ENCODE measurements at places on chromosomes 3 and 15. TPM values are rescaled to one million over a fixed set of nuclear protein-coding genes. Genes with fewer than 3 reads are reported as not detected.

The COMMD2 gene
- polyA plus RNA-seq, result 60.0 TPM

The MRAS gene
- not detected for polyA plus RNA-seq

The SPSB4 gene
- not detected for polyA plus RNA-seq

The DAZL gene
- not detected for polyA plus RNA-seq

The CHRFAM7A gene
- polyA plus RNA-seq, result not detected

The ILDR1 gene
- polyA plus RNA-seq, result not detected

GRCh38 chr3:42983927-42984326, 4.8 kb downstream of the GASK1A start:
- DNase-seq, result no peak
- H3K27ac ChIP-seq, result no peak overlapping the region
- H3K4me3 ChIP-seq, result no peak overlapping the region
- H3K27me3 ChIP-seq, result peaks cover 15% of the 10 kb centered on the region
- H3K36me3 ChIP-seq, result no peaks in the 10 kb centered on the region

DNA sequence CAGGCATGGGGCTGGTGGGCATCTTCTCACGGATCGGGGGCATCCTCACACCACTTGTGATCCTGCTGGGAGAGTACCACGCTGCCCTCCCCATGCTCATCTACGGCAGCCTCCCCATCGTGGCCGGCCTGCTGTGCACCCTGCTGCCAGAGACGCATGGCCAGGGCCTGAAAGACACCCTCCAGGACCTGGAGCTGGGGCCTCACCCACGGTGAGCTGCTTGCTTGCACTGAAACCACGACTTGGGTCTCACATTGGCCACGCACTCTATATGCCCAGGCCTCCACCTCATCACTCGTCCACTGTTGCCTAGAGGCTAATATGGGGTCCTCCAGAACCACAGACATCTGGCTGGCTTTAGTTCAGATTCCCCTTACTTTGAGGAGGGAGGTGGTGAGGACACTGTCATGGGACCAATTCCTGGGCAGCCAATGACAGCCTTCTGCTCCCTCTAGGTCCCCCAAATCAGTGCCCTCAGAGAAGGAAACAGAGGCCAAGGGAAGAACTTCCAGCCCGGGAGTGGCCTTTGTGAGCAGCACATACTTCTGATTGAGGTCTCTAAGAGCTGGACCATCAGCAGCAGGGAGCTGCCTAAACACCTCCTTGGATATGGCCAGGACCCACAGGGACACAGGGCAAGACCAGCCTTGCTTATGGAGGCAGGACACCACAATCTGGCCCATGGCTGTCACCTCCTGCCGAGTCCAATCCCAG, 5.0 kb upstream of the SLC22A14 start:
- no peaks in the 10 kb centered on the region for H3K27me3 ChIP-seq
- no peaks in the 10 kb centered on the region for H3K4me1 ChIP-seq
- DNase-seq, result no peak
- H3K36me3 ChIP-seq, result no peaks in the 10 kb centered on the region
- H3K27ac ChIP-seq, result no peak overlapping the region

- no peaks in the 10 kb centered on the region for H3K4me1 ChIP-seq
- no peak overlapping the region for H3K4me3 ChIP-seq
- H3K36me3 ChIP-seq, result no peaks in the 10 kb centered on the region
- DNase-seq, result no peak
- H3K27ac ChIP-seq, result no peak overlapping the region
- no peaks in the 10 kb centered on the region for H3K27me3 ChIP-seq
Observed at GRCh38 chr3:42071904-42072812, 19.0 kb upstream of the TRAK1 start.

DNA sequence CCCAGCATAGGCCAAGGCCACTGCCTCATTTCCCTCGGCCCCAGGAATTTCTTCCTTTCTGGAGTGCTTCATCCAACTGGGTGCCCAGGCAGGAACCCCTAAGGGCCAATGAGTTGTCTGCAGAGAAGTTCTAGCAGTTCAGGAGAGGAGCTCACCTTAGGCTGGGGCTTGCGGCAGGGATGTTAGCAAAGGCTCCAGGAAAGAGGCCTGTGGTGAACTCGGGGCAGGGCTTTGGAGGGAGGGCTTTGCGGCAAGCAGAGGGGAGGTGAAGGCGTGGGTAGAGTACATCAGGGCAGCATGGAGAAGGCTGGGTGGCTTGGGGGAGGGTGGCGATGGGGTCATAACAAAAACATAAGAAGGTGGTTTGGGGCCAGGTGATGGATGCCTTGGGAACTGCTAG, 1.1 kb downstream of the GHRL start:
- no peak overlapping the region for H3K27ac ChIP-seq
- no peak overlapping the region for H3K4me3 ChIP-seq
- H3K36me3 ChIP-seq, result peaks cover 30% of the 10 kb centered on the region
- no peak for DNase-seq
- H3K4me1 ChIP-seq, result peaks cover 7% of the 10 kb centered on the region
- H3K27me3 ChIP-seq, result no peaks in the 10 kb centered on the region

GRCh38 chr15:42046597-42046996, 25.8 kb upstream of the PLA2G4E start:
- DNase-seq, result no peak
- H3K27me3 ChIP-seq, result no peaks in the 10 kb centered on the region
- H3K4me3 ChIP-seq, result no peak overlapping the region
- no peak overlapping the region for H3K27ac ChIP-seq
- H3K4me1 ChIP-seq, result no peaks in the 10 kb centered on the region
- H3K36me3 ChIP-seq, result no peaks in the 10 kb centered on the region

DNA sequence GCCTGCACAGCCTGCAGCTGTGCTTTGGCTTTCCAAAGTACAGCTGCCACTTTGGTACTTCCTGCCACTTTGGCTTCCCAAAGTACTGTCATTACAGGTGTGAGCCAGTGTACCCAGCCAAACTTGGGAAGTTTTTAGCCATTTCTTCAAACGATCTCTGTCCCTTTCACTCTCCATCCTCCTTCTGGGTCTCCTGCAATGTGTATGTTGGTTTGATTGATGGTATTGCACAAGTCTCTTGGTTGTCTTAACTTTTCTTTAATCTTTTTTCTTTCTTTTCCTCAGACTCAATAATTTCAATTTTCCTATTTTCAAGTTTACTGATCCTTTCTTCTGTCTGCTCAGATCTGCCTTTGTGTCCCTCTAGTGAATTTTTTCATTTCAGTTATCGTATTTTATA, 99.3 kb upstream of the CFAP20DC start:
- no peak overlapping the region for H3K4me3 ChIP-seq
- no peak for DNase-seq
- H3K36me3 ChIP-seq, result no peaks in the 10 kb centered on the region
- H3K27ac ChIP-seq, result no peak overlapping the region

DNA sequence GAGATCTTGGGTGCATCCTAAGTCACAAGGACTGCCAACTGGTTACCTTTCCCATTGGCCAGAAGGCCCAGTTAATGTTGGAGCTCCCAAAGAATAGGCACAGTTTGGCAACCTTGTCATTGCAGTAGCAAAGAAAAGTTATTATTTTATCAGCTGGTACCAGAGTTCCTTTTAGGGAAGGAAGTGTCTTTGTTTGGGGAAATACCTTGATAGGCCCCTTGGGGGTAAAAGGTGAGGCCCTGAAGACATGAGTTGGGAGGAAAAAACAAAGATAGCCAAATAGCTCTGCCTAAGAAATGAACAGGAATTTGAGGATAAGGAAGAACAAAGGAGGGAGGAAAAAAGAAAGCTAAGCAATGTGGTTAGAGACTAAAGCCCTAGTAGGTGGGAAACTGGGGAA, 85.8 kb downstream of the ANP32A start:
- H3K27ac ChIP-seq, result no peak overlapping the region
- no peaks in the 10 kb centered on the region for H3K4me1 ChIP-seq
- no peak overlapping the region for H3K4me3 ChIP-seq
- H3K36me3 ChIP-seq, result no peaks in the 10 kb centered on the region
- no peak for DNase-seq

DNA sequence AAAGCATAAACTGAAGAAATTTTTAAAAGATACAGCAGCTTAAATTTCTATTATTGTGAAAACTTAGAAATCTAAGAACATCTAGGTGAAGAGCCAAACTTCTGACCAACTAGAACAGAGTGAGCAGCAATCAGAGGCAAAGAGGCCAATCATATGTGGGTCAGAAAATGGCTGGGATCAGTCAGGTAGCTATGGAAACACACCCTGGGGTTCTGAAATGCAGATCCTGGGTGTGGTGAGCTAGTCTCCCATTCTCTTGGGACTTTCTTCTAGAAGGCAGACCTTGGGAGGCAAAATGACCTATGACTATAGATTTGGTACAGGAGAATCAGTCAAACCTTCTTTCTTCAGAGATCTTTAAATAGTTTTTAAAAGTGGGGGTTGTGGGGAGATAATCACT, 385.8 kb downstream of the TBC1D5 start:
- H3K27me3 ChIP-seq, result no peaks in the 10 kb centered on the region
- H3K4me1 ChIP-seq, result no peaks in the 10 kb centered on the region
- H3K4me3 ChIP-seq, result no peak overlapping the region
- H3K27ac ChIP-seq, result no peak overlapping the region

GRCh38 chr3:175590745-175591144, 731.6 kb downstream of the NAALADL2 start:
- H3K4me1 ChIP-seq, result no peaks in the 10 kb centered on the region
- no peaks in the 10 kb centered on the region for H3K36me3 ChIP-seq
- no peak overlapping the region for H3K27ac ChIP-seq
- no peaks in the 10 kb centered on the region for H3K27me3 ChIP-seq
- no peak overlapping the region for H3K4me3 ChIP-seq

DNA sequence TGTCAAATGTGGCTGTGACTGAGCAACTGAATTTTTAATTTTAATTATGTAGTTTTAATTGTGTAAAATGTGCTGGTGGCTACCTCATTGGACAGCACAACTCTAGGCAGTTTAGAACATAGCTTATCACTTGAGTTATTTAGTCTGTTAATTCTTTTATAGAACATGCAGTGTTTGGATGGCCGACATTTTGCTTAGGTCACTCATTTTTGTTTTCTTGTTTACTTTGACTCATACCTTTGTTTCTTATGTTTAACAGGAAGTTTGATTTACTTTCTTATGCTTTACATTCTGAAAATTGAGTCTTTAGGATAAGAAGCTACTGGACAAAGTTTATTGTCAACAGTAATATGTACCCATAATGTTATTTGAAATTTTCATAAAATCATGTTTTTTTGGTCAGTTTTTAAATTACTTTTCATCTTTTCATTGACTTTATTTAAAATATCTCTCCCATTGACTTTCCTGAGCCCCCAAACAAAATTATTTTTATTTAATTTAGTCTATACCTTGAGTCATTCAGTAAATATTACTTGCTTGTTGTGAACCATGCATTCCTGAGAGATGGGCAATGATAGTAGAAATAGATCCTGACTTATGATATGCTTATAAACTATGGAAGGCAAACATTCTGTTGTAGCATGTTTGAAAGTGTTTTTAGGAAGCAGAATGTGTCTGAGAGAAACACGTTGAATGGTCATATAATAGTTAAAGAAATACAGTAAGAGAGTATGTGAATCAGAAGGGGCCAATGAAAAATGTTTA, 60.6 kb downstream of the TCF12 start:
- H3K4me1 ChIP-seq, result peaks cover 13% of the 10 kb centered on the region
- H3K27ac ChIP-seq, result no peak overlapping the region
- H3K4me3 ChIP-seq, result no peak overlapping the region
- DNase-seq, result no peak

DNA sequence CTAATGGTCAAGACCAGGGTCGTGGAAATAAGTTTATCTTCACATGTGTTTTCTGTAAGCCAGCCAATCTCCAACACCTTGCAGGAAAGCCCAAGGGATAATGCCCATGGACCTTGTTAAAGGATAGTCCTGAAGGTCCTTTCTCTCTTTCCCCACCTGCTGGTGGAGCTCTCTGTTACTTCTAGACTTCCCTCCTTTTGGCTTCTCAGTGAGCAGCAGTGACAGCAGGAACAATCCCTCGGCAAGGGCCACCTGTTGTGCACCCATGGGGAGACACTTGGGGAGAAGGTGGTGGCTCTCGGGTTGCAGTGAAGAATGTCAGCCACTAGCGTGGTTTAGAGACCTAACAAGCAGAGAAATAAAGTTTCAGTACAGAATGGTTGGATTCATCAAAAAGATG, 84.0 kb upstream of the OSBPL11 start:
- no peaks in the 10 kb centered on the region for H3K27me3 ChIP-seq
- no peak for DNase-seq
- H3K36me3 ChIP-seq, result no peaks in the 10 kb centered on the region
- H3K4me3 ChIP-seq, result no peak overlapping the region

- DNase-seq, result no peak
- H3K4me1 ChIP-seq, result no peaks in the 10 kb centered on the region
- no peaks in the 10 kb centered on the region for H3K27me3 ChIP-seq
Observed at GRCh38 chr3:117553461-117553860, 843.9 kb downstream of the TUSC7 start.

GRCh38 chr15:96341513-96342405, 11.3 kb downstream of the NR2F2 start:
- no peaks in the 10 kb centered on the region for H3K36me3 ChIP-seq
- no peaks in the 10 kb centered on the region for H3K4me1 ChIP-seq
- H3K27ac ChIP-seq, result no peak overlapping the region
- H3K27me3 ChIP-seq, result peaks cover 20% of the 10 kb centered on the region

DNA sequence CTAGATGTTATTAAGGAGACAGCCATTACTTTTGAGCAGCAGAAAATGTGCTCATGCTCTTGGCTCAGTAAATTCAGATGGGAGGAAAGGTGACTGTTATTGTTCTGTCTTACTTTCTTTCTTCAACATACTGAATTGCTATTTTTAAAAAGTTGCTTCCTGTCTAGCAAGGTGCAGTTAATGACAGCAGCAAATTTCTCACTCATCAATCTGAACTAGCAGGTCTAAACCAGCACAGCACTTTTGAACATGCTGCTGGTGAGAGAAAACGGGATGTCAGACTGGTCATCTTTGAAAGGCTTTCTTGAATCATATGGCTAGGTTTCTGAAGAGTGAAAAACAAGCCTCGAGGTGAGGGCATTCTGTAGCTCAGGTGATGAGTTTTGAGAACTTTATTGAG, 384.7 kb downstream of the MFSD1 start:
- H3K36me3 ChIP-seq, result no peaks in the 10 kb centered on the region
- H3K27ac ChIP-seq, result no peak overlapping the region
- no peaks in the 10 kb centered on the region for H3K27me3 ChIP-seq

- H3K27ac ChIP-seq, result no peak overlapping the region
- H3K4me3 ChIP-seq, result no peak overlapping the region
- H3K36me3 ChIP-seq, result no peaks in the 10 kb centered on the region
- no peaks in the 10 kb centered on the region for H3K27me3 ChIP-seq
Observed at GRCh38 chr3:127011270-127011992, 28.5 kb downstream of the PLXNA1 start.

GRCh38 chr3:99167071-99167470, 265.6 kb upstream of the DCBLD2 start:
- H3K4me3 ChIP-seq, result no peak overlapping the region
- no peak overlapping the region for H3K27ac ChIP-seq
- no peak for DNase-seq
- H3K36me3 ChIP-seq, result no peaks in the 10 kb centered on the region
- H3K4me1 ChIP-seq, result no peaks in the 10 kb centered on the region

DNA sequence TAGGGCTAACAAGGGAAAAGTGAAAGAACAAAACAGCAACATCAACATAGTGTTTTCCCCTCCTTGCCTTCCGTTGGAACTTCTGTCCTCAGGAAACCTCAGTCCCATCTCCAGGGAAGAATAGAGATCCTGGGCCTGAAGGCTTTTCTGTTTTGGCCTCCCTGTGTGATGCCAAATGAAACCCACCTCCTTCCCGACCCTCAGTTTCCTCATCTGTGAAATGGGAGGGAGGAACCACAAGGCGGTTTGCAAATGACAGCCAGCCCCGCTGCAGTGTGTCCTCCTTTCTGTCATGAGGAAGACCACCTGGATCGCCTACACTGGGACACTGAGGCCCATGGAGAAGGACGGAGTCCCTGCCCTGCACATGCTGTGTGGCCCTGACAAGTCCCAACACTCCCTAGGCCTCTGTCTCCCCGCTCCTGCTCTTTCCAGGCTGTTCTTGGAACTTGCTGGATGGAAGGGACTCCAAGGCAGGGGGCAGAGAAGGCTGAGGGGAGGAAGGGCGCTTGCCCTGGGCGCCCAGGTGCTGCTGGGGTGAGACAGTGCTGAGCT, 28.5 kb upstream of the FBLN2 start:
- no peak overlapping the region for H3K27ac ChIP-seq
- no peak for DNase-seq
- no peaks in the 10 kb centered on the region for H3K4me1 ChIP-seq

All from CD4-positive, alpha-beta memory T cell (primary cell).